ENCODE measurements at places on chromosomes 13 and 19.

GRCh38 chr13:100633461-100633860 lies 41.1 kb downstream of the TMTC4 start:
- no peak for DNase-seq

DNA sequence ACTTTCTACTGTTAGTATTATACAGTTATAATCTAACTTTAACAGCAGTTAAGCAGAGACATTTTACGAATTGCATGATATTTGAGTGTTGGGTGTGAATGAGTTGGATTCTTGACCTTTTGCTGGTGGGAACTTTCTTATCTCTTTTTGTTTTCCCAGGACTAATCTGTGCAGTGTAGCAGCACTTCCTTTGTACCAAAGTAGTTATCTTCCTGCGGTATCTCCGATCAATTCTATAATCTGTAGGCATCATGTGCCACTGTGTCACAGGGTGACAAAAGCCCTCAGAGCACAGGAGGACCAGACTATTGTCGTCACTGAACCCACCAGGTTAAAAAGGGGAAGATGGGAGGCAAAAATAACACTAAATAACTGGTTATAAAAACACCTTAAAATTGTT lies 823.5 kb downstream of the GPC5 start:
- no peak for DNase-seq

GRCh38 chr13:41299316-41300094 lies 11.6 kb upstream of the NAA16 start:
- no peak for DNase-seq

DNA sequence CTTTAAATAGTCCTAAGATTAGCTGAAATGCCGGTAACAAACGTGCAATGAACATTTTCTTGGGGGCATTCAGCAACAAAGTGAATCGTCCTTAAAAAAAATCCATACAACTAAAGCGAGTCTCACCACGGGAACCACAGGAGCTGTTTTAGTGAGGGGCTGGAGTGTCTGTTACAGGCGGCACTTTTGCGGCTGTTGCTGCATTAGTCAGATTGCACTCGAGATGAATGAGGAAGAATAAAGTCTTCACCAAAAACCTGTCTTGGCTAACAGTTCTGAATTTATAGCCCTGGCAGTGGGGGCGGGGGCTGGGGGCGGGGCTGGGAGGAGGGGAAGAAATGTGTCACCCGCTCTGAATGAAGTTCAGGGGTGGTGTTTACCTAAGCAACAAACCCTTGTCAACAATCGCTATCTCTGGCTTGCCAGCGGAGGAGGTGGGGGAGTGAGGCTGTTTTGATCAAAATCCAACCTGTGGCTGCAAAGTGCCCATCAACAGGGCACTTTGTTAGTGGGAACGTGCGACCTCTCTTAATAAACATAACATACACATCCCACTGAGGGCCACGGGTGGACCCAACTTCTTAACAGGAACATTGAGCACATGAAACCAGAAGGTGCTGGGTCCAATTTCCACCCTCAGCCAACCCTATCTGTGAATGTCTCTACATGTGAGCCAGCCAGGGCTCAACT lies 44.5 kb downstream of the RFX2 start:
- DNase-seq: no peak

DNA sequence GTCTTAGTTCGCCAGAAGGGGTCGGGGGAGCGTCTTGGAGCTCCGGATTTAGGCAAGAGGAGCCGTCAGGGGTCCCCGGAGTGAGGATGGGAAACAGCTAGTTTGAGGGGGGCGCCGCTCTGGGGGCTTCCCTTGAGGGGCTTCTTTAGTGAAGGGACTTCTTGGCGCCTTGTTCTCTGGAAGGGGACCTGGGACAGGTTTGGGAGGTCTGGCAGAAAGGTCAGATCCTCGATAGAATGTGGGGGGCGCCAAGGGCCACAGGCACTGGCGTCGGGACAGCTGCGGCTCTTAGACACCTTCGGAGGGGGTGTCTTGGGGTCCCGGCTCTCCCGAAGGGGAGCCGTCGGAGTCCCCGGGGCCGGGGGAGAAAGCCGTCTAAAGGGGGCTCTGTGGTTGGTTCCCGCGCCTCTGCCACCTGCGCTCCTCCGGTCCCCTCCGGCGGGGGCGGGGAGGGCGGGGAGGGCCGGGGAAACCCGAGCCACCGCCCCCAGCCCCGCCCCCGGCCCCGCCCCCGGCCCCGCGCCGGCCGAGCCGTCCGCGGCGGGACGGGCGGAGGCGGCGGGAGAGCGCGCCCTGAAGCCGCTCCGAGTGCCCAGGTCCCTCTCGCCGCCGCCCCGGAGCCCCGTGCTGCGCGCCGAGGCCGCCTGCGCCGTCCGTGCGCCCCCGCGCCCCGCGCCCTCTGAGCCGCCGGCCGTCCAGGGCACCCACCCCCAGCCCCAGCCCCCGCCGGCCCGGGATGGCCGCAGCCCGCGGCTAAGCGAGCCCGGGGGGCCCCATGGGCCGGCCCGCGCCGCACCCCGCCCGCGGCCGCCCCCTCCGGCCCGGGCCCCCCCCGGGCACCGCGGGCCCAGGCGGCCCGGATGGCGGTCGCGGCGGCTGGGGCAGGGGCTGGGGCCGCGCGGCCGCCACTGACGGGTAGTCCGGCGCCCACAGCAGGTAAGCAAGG lies at the start of gene NRTN:
NRTN (plus strand) TSS at position 552 of the 946 bp plus-strand sequence. CDS start 19,099 bp downstream, outside the sequence.
- no peak for DNase-seq

DNA sequence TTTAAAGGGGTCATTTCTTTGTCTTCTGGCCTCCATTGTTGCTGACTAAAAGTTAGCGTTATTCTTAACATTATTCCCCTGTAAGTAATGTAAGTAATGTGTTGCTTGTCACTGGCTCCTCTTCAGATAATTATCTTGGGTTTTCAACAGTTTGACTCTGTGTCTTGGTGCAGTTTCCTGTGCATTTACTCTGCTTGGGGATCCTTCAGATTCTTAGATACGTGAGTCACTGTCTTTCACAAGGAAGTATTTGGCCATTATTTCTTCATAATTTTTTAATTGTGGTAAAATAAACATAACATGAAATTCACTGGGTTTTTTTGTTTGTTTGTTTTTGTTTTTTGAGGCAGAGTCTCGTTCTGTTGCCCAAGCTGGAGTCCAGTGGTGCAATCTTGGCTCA lies 13.5 kb upstream of the OR7D2 start:
- no peak for DNase-seq

GRCh38 chr19:3119693-3120380 lies 16.0 kb upstream of the GNA15 start:
- no peak for DNase-seq

GRCh38 chr19:53696951-53697350 lies 65.2 kb downstream of the DPRX start:
- DNase-seq: no peak

DNA sequence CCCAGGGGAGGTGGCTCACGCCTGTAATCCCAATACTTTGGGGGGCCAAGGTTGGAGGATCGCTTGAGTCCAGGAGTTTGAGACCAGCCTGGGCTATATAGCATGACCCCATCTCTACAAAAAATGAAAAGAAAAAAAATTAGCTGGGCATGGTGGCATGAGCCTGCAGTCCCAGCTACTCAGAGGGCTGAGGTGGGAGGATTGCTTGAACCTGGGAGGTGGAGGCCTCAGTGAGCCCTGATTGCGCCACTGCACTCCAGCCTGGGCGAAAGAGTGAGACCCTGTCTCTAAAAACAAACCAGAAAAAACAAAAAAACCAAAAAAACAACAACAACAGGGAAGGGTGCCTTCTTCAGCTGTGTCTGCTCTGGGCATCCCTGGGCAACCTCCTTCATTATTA lies 499 bp upstream of the MYO1F start:
- DNase-seq: no peak

GRCh38 chr13:77306458-77306857 lies 20.4 kb downstream of the MYCBP2 start:
- no peak for DNase-seq

- no peak for DNase-seq
These were observed 1.2 kb downstream of the VASP start for GRCh38 chr19:45508417-45508860.

- no peak for DNase-seq
These were observed 171.2 kb downstream of the ITGBL1 start for GRCh38 chr13:101623470-101624209.

- no peak for DNase-seq
These were observed 52.5 kb downstream of the C13orf42 start for GRCh38 chr13:51058461-51059167.

DNA sequence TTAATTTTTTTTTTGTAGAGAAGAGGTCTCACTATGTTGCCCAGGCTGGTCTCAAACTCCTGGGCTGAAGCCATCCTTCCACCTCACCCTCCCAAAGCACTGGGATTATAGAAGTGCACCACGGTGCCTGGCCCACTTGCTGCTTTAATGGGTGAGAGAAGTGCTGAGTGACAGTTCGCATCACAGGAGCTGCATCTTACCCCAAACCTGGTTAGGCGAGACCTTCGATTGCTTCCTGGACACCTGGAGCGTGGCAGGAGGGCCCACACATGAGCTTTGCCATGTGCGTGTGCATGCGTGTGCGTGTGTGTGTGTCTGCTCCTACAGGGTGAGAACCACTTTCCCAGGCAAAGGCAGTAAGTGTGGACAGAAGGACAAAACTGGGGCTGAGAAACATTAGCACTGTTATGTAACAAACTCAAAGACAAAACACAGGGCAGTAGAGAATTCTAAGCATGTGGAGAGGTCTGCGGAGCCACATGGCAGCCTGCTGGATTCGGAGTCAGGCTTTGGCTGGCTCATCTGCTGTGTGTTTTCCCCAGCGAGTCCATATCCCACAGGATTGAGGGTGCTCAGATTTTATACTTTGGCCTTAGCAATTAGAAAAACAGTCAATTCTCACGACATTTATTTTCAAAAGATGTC lies 11.7 kb upstream of the MTIF3 start:
- DNase-seq: no peak

DNA sequence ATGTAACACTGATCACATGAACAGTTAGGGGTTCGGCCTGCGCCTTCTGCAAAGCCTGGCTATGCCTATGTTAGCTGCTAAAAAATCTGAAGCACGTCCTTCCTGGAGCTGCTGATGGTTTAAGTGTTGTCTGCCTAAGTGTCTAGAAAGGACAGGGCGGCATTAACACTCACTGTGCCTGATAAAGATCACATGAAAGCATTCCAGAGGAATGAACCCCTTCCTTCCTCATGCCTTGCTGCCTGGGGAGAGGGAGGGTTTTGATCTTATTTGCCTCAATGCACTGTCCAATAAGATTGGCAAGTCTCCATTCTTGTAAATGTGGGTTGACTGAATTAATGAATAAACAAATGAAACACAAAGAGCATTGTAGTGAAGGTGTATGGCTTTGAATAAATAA lies 5.2 kb downstream of the DOCK9 start:
- DNase-seq: no peak

- DNase-seq: no peak
These were observed 77.9 kb upstream of the KCTD15 start for GRCh38 chr19:33718651-33719254.

- no peak for DNase-seq
These were observed 31.6 kb upstream of the CACTIN start for GRCh38 chr19:3658004-3658869.

- no peak for DNase-seq
These were observed 424.8 kb downstream of the DIAPH3 start for GRCh38 chr13:59738921-59739320.

DNA sequence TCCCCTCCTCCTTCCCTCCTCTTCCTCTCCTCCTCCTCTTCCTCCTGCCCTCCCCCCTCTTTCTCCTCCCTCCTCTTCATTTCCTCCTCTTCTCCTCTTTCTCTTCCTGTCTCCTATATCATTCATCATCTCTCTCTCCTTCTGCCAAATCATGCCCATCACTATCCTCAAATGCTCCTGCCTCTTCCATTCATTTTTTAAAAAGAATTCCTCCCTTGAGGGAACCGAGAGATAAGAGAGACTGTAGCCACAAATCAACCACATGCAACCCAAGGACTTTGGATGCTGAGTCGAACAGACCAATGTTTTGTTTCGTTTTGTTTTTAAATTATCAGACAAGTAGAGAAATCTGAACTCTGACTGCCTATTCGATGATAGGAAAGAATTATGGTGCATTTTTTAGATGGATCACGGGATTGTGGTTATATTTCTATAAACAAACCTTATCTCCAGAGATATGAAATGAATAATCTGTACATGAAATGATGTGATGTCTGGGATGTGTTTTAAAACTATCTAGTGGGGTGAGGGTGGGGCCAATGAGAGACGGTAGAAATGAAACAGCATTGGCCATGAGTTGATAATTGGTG lies 9.5 kb upstream of the ZNF541 start:
- no peak for DNase-seq

DNA sequence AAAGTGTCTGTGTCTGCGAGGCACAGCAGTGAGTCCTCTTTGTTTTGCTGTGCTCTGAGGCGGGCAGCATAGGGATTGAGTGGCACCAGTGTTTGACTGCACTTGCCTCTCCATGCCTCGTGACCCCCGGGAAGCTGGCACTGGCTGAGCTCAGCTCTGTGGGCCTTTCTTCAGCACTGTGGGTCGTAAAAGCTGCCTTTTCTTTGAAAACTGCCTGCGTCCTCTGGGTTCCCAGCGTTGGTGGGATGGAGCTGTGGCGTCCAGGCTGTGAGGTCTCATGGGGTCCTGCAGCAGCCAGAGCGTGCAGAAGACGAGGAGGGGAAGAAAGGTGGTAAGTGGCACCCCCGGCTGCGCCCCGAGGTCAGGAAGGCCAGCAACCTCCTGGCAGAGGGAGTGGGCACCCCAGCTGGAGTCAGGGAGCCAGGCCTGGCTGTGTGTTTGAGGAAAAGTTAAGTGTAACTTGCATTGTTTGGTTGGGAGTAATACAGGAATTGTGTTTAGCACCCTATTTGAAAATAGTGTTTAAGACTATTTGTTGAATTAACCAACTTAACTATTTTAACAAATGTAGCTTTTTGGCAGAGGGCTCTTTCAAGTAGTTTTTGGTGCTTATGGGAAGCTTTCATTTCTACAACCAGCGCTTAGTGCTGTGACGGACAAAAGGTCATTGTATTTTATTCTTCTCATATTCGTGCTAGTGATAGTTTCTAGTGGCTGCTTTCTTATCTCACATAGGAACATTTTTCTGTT lies 79.3 kb upstream of the TEX29 start:
- no peak for DNase-seq

DNA sequence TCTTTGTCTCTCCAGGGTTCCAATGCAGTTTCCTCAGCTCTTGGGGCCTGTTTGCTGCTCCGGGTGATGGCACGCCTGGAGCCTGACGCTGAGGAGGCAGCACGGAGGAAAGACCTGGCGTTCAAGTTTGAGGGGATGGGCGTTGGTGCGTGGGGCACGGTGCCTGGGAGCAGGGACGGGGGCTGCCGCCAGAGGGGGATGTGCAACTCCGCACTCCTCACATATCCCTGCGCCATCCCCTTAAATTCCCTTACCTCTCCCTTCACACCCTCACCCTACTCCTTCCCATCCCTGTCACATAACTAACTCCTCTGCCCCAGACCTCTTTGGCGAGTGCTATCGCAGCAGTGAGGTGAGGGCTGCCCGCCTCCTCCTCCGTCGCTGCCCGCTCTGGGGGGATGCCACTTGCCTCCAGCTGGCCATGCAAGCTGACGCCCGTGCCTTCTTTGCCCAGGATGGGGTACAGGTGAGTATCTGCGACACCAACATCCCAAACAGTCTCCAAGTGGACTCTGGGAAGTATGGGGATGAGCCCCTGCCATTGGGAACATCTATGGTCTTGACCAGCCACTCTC lies 31.1 kb downstream of the TRPM4 start:
- no peak for DNase-seq
